ENCODE measurements at places on chromosomes 6 and 20.

DNA sequence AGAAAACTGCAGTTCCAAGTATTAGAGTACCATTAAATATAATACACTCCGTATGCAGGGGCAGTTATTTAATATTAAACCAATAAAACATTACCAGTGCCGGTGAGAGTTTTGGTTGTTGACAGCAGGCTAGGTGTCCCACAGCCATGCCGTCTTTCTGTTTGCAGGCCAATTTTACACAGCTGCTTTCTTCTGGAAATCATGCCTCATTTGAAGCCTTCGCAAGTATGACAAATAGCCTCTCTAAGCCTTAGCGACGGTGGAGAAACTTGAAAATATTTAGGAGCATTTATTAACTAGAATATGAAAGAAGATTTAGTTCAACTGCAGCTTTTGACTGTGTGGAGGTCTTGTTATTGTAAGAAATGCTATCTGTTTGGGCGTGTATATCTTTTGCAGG is 226.0 kb downstream of the BMP2 start:
- DNase-seq, result no peak

DNA sequence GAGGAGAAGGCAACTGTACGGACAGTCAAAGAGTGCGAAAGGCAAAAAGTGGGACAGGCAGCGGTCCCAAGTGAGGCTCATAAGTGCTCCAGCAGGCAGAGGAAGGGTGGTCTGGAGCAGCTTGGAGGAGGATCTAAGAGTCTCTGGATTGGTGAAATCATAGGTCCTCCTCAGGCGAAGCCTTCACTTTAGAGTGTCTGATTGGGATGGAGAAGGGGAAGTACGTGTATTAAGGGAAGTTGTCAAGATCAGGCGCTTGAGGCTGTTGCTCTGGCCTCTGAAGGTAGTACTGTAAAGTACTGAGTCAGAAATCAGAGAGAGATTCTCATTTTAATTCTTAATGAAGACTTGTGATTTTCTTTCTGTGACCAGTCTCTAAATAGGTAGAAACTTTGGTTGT is 185.6 kb downstream of the KIF16B start:
- no peak for DNase-seq

GRCh38 chr6:46051962-46052361 is 36.3 kb upstream of the CLIC5 start:
- DNase-seq, result no peak

DNA sequence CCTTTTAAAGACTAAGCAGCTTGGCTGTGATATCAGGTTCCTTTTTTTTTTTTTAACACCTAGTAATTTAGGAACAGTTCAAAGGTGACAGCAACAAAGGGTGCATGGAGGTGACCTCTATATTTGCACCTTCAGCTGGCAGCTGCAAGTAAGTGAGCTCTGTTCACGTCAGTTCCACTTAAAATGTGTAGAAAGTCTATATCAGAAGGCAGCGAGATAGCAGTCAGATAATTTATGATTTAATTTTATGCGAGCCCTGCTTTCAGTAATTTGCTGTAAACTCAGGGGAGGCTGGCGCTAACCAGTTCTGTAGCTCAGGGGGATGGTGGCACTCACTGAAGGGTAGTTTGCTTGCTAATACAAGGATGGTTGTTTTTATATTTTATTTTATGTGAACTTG is 602.8 kb upstream of the MMS22L start:
- DNase-seq, result no peak

- DNase-seq, result no peak
Observed at GRCh38 chr6:119479860-119480655, 130.5 kb upstream of the MAN1A1 start.

- DNase-seq, result no peak
Observed at GRCh38 chr6:126110512-126111270, 124.4 kb downstream of the TRMT11 start.

- DNase-seq, result no peak
Observed at GRCh38 chr6:107075951-107076381, 39.3 kb downstream of the BEND3 start.

- no peak for DNase-seq
Observed at GRCh38 chr20:57332105-57333089, 2.8 kb downstream of the SPO11 start.

- no peak for DNase-seq
Observed at GRCh38 chr20:49063279-49063678, 17.2 kb downstream of the CSE1L start.

GRCh38 chr6:138537106-138537505 is 37.8 kb upstream of the NHSL1 start:
- DNase-seq, result no peak

- DNase-seq, result no peak
Observed at GRCh38 chr6:108760126-108761050, 87.8 kb upstream of the ARMC2 start.

DNA sequence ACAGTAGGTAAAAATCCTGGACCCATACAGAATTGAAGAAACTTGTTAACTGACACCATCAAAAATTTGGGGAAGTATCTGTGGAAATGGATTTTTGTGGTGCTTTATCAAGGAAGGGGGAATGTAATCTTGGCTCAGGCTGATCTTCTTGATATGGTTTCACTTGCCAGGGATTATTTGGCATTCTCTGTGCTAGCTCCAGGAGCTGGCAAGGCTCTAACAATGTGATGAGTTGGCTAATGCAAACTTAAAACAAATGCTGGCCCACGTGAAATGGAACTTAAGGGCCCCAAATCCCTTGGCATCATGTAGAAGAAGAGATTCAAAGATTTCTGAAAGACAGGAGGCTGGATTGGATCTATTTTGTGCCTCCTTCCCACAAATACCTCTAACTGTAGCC is 13.1 kb downstream of the KCNS1 start:
- no peak for DNase-seq

- no peak for DNase-seq
Observed at GRCh38 chr20:47392721-47393073, 36.2 kb upstream of the ZMYND8 start.

- DNase-seq, result no peak
Observed at GRCh38 chr6:32369660-32370059, 2.0 kb downstream of the TSBP1 start.

DNA sequence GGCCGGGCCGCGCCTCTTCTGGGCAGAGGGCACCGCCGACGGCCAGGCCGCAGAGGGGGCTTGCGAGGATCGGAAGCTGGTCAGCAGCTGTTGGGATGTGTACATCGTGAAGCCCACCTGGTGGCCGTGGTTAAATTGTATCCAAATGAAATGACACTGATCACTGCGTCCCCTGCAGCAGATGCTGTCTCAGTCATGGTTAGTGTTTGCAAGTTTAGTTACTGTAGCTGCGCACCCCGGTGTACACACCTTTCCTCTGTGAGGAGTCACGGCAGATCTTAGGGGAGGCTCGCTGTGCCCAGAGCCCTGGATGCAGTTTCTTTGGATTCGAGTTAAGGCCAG is 653 bp downstream of the NAA20 start:
- no peak for DNase-seq

DNA sequence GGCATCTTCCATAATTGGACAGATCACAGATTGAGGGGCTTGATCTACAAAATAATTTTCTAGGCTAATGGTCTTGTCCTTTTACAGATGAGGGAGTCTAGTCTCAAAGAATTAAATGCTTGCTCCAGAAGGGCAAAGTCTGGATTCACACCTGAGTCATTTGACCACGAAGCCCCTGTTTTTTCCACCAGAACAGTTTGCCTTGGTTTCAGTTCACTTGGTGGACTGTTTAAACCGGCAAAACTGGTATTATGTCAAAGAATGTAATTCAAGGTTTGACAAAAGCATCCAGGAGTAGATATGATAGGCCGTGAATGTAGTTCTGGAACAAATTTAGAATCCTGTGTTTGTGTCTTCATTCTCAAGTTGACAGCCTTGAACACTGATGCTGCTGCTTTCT is 3.3 kb downstream of the MYO6 start:
- DNase-seq, result no peak

GRCh38 chr6:15349379-15349778 is 103.5 kb downstream of the JARID2 start:
- no peak for DNase-seq

- DNase-seq, result no peak
Observed at GRCh38 chr6:95099410-95099809, 477.9 kb upstream of the MANEA start.

GRCh38 chr6:149924933-149925252 is 2.0 kb upstream of the RAET1G start:
- DNase-seq, result no peak

GRCh38 chr20:2302384-2303060 is 6.7 kb downstream of the TGM3 start:
- no peak for DNase-seq

- DNase-seq, result no peak
Observed at GRCh38 chr6:55694148-55694547, 115.2 kb upstream of the HMGCLL1 start.

DNA sequence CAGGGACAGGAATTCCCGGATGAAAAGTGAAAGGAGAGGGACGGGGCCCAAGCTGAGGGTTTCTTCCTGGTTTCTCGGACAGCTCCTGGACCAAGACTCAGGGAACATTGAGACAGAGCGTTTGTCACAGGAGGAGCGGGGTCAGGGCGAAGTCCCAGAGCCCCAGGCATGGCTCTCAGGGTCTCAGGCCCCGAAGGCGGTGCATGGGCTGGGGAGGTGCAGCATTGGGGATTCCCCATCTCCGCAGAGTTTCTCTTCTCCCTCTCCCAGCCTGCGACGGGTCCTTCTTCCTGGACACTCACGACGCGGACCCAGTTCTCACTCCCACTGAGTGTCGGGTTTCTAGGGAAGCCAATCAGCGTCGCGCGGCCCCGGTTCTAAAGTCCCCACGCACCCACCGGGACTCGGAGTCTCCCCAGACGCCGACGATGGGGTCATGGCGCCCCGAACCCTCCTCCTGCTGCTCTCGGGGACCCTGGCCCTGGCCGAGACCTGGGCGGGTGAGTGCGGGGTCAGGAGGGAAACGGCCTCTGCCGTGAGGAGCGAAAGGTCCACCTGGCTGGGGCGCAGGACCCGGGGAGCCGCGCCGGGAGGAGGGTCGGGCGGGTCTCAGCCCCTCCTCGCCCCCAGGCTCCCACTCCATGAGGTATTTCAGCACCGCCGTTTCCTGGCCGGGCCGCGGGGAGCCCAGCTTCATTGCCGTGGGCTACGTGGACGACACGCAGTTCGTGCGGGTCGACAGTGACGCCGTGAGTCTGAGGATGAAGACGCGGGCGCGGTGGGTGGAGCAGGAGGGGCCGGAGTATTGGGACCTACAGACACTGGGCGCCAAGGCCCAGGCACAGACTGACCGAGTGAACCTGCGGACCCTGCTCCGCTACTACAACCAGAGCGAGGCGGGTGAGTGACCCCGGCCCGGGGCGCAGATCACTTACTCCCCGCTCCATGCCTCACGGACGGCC is 54.6 kb upstream of the POLR1H start:
- DNase-seq, result no peak

- no peak for DNase-seq
Observed at GRCh38 chr20:25622450-25623224, 1.2 kb downstream of the NANP start.

DNA sequence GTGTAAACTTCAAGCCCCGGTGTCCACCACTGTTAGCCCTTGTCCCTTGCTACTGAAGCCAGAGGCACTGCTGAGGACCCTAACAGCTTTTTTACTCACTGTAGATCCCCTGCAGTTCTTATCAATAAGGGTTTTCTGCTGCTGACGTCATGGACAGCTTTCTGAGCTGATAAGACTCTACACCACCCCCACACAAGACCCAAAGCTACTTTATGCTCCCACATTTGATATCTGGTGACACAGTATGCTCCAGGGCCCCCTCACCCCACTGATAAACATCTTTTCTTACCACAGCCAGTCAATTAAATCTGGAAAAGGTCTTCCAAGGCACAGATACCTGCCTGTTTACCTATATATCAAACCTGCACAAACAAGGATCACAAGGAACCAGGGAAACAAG is 65.3 kb downstream of the NUS1 start:
- DNase-seq, result no peak

DNA sequence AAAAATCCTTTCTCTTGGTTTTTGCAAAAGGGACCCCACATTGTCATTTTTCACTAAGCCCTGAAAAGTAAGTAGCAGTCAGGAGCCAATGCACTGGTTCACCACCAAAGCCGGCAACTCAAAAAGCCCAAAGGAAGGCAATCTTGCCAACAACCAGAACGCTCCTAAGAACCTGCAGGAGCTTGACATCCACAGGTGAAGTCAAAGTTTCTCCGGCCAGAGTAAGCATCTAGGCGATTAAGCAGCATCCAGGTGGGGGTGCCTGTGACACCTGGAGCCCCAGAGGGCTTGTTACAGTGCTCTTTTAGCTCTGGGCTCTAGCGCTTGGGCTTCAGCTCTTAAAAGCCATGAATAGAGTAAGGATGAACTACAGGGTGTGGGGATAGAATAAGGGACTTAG is 36.1 kb downstream of the SLC35D3 start:
- no peak for DNase-seq

- no peak for DNase-seq
Observed at GRCh38 chr20:63876489-63877036, 11.5 kb downstream of the TPD52L2 start.

DNA sequence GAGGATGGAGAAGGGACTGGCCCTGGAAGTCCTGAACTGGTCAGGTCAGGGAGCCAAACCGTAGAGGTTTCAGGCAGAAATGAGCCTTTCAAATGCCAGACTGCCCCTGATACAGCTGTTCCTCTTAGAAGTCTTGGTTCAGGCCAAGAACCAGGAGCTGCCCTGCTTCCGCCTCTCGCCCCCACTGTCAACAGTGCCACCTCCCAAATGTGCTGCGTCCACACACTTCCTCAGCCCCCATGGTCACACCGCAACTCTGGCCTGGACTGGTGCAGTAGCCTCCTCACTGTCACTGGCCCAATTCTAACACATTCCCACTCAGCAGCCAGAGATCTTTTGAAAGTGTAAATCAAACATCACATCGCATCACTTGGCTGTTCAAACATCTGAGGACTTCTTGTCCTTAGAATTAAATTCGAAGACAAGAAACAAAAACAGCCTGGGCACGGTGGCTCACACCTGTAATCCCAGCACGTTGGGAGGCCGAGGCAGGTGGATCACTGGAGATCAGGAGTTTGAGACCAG is 69.7 kb downstream of the STK35 start:
- no peak for DNase-seq

GRCh38 chr20:7734216-7734615 is 206.0 kb downstream of the HAO1 start:
- DNase-seq, result no peak

DNA sequence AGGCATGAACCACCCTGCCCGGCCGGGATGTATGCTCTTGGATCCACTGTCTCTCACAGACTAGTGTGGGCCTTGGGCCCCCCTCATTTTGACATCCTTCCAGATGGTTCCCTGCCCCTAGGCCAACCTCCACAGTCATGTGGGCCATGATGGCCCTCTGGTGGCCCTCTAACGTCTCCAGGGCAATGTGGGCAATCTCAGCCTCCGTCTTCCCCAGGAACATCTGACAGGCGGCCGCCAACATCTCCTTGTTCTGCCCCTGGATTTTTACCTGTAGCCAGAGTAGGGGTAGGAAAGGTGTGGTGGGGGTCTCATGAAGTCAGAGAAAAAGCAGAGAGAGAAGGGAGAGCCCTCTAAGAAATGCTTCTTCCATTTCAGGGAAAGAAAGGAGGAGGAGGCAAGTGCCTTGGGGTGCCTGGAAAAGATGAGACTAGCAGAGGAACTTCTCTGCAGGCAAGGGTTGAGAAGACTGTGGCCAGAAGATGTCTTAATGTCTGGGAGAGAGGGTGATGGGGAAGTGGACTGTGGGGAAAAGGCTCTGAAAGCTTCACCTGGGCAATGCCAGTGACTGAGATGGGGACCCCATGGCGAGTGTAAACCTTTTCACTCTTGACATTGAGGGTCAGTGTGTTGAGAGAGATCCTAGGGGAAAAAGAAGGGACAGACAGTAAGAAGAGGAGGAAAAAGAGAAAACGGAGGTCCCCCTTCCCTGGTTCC is 1.3 kb downstream of the FLOT1 start:
- DNase-seq, result no peak

- no peak for DNase-seq
Observed at GRCh38 chr6:124962639-124963415, 590 bp downstream of the RNF217 start.

- no peak for DNase-seq
Observed at GRCh38 chr6:154888421-154889295, 106.5 kb upstream of the TIAM2 start.
